ENCODE measurements at places on chromosomes 13 and 19. TPM values are rescaled to one million over a fixed set of nuclear protein-coding genes. Genes with fewer than 3 reads are reported as not detected.

GRCh38 chr19:6464070-6464873 lies at the start of gene CRB3:
Gene CRB3 (plus strand): TSS chr19:6464271. CDS start chr19:6464702, 431 bp downstream.
- H3K27ac ChIP-seq = peak within 1 kb of the TSS; percentile 96
- H3K27me3 ChIP-seq = no peaks in the 10 kb centered on the region
- no peaks in the 10 kb centered on the region for H3K36me3 ChIP-seq
- peak; percentile 96 for DNase-seq
- H3K4me3 ChIP-seq = peak within 1 kb of the TSS; percentile 75

The FFAR1 gene
- total RNA-seq = not detected

DNA sequence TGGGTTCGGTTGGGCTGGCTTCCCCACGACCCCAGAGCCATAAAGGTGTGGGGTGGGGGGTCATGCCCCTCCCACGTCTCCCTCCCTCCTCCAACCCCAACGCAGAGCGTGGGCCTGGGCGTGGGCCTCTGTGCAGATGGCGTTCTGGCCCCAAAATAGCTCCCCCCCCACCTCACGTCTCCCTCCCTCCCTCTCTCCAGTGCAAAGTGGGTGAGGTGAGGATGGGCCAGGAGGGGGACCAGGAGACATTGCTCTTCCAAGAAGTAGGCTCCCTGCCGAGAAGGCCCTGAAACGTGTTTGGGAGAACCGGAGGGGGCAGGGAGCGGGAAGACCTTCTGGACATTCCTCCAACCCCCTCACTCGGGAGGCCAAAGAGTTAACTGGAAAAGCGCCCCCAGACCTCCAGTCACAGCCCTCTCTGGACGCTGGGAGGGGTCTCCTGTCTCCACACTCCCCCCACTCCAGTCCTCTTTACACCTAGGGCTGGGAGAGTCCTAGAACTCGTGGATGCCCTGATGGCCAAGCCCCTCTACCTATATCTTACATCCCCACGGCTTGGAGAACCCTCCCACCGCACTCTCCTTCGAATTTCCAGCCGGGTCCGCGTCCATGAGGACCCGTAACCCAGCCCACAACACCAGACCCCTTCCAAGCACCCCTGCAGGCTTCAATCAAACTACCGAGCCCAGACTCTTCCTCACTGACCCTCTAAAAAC lies 855 bp downstream of the UNC13A start:
- H3K27ac ChIP-seq = no peak overlapping the region
- peaks cover 6% of the 10 kb centered on the region for H3K4me1 ChIP-seq
- H3K4me3 ChIP-seq = no peak overlapping the region
- H3K27me3 ChIP-seq = peaks cover 45% of the 10 kb centered on the region

- no peak overlapping the region for H3K27ac ChIP-seq
- H3K4me1 ChIP-seq = no peaks in the 10 kb centered on the region
- no peak for DNase-seq
- no peaks in the 10 kb centered on the region for H3K36me3 ChIP-seq
- no peaks in the 10 kb centered on the region for H3K27me3 ChIP-seq
Observed at GRCh38 chr13:37277007-37277406, 171.5 kb upstream of the CSNK1A1L start.

DNA sequence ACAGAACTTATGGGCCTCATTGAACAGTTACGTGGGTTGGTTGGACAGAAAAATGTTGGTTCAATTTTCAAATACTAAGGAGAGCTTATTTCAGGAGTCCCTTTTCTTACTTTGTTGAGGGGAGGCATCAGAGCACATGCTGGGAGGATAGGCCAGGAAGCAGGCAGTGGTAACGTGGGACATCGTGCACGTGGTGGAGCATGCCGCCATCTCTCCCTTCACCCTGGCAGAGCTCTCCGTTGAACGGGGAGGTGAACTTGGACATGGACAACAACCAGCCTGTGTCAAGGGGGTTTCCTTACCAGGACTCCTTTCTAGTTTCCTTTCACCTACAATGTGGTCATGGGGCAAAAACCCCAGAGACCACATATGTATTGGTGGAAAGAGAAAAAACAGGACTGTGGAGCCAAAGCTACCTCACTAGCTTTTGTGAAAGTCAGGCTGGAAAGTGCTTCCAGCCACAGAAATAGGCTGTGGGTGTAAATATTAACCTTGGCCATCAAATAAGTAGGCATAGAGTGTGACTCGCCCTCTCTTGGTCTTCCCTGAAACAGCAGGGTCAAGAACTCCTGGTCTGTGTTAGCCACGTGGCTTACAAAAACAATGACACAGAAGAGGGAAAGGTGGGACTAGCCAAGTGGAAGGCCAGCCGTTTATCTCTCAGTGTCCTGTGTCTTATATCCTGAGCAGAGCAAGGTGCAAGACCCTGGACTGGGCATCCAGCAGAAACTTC lies 14.4 kb downstream of the MICOS13 start:
- DNase-seq = no peak
- H3K4me1 ChIP-seq = no peaks in the 10 kb centered on the region
- H3K36me3 ChIP-seq = no peaks in the 10 kb centered on the region
- no peak overlapping the region for H3K4me3 ChIP-seq
- no peaks in the 10 kb centered on the region for H3K27me3 ChIP-seq
- no peak overlapping the region for H3K27ac ChIP-seq

DNA sequence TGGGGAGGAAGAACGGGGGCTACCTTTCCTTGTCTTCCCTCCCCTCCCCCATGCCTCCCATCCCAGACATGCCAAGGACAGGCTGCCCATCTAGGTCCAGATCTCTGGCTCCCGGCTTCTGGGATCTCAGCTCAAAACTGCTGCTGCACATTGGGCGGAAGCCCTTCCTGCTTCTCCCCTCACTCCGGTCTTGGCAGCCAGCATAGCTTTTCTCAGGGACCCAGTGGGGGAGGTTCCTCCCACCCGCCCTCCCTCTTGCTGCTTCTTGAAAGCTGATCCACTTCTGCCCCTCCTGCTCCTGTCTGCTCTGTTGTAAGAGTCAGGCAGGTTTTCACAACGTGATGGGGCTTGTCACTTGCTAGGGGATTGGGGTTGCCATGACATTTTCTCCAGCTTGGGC lies 21.7 kb upstream of the RNF17 start:
- H3K36me3 ChIP-seq = no peaks in the 10 kb centered on the region
- peaks cover 9% of the 10 kb centered on the region for H3K4me1 ChIP-seq
- no peak overlapping the region for H3K4me3 ChIP-seq
- H3K27ac ChIP-seq = no peak overlapping the region

- no peak for DNase-seq
- H3K27ac ChIP-seq = no peak overlapping the region
- H3K27me3 ChIP-seq = no peaks in the 10 kb centered on the region
- H3K4me1 ChIP-seq = no peaks in the 10 kb centered on the region
Observed at GRCh38 chr13:99811067-99811700, 160.4 kb downstream of the ZIC5 start.

DNA sequence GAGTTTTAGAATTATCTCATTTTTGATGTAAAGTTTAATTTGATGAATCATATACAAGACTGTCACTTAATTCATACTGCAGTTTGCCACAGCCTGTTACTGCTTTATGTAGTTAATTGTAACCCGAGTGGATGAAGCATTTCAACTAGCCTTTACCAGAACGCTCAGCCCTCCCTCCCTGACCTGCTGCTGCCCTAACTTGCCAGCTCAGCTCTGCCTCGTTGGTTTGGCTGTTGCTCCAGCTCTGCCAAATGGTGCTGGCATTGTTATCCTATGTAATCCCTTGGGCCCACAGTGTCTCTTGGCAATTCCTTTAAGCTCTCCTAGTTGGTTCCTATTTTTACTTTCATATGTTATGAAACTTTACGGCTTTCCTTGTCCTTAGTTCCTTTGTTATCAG lies 113.3 kb downstream of the LMO7 start:
- no peak overlapping the region for H3K4me3 ChIP-seq
- H3K4me1 ChIP-seq = peaks cover 4% of the 10 kb centered on the region
- no peak overlapping the region for H3K27ac ChIP-seq
- H3K36me3 ChIP-seq = no peaks in the 10 kb centered on the region
- no peaks in the 10 kb centered on the region for H3K27me3 ChIP-seq

The ZNF345 gene
- total RNA-seq = 4.8 TPM

GRCh38 chr19:6226012-6226411 lies 53.8 kb downstream of the MLLT1 start:
- no peak for DNase-seq
- no peak overlapping the region for H3K27ac ChIP-seq
- H3K4me1 ChIP-seq = no peaks in the 10 kb centered on the region
- no peaks in the 10 kb centered on the region for H3K27me3 ChIP-seq
- H3K4me3 ChIP-seq = no peak overlapping the region

The ADGRE1 gene
- not detected for total RNA-seq

The ALDH16A1 gene
- total RNA-seq = 29.9 TPM

GRCh38 chr19:16586991-16587832 lies 15.0 kb upstream of the SLC35E1 start:
- H3K4me3 ChIP-seq = no peak overlapping the region
- no peaks in the 10 kb centered on the region for H3K27me3 ChIP-seq
- H3K36me3 ChIP-seq = no peaks in the 10 kb centered on the region

DNA sequence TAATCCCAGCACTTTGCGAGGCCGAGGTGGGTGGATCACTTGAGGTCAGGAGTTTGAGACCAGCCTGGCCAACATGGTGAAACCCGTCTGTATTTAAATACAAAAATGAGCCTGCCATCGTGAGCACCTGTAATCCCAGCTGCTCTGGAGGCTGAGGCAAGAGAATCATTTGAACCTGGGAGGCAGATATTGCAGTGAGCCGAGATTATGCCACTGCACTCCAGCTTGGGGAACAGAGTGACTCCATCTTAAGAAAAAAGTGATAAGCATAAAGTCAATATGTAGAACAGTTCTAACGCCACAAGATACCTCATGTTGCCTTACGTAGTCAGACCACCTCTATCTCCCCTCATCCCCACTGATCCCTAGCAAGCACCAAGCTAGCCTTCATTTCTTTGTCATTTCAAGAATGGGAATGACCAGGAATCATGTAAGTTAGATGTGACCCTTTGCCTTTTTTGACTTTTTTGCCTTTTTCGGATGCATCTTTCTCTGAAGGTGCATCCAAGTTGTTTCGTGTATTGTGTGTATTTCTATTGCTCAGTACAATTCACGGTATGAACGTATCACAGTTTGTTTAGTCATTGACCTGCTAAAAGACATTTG lies 6.4 kb downstream of the RPL21 start:
- no peak overlapping the region for H3K4me3 ChIP-seq
- no peaks in the 10 kb centered on the region for H3K36me3 ChIP-seq
- H3K4me1 ChIP-seq = peaks cover 10% of the 10 kb centered on the region
- no peak overlapping the region for H3K27ac ChIP-seq

DNA sequence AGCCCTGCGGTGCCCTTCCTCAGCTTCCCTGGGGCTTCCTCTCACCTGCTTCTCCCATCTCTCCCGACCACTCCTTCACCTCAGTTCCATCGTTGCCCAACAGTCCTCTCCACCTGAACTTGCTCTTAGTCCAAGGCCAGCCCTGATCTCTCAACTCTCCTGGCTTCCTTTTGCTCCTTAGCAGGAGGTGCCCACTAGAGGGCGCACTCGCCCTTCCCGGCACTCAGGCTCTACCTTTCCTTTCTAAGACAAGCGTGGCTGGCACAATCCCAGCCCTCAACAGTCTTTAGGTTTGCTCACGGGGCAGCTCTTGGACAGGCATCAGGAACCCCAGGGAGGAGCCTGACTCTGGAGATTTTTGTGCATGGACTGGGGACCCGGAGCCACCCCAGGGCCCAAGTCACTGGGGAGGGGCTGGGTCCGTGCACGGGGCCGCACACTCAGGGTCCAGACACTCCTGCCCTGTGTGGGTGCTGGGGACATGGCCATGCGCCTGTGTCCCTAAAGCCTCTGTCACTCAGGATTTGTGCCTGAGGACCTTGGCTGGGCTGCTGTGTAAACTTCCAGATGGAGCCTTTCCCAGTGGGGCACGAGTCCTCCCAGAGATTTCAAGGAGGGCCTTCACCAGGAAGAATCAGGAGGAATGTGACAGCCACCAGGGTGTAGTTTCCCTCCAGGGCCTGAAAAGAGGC lies 12.1 kb upstream of the CEACAM8 start:
- H3K36me3 ChIP-seq = no peaks in the 10 kb centered on the region
- no peak overlapping the region for H3K27ac ChIP-seq
- no peak overlapping the region for H3K4me3 ChIP-seq
- no peaks in the 10 kb centered on the region for H3K4me1 ChIP-seq
- no peaks in the 10 kb centered on the region for H3K27me3 ChIP-seq

The ZNF599 gene
- 6.0 TPM for total RNA-seq

DNA sequence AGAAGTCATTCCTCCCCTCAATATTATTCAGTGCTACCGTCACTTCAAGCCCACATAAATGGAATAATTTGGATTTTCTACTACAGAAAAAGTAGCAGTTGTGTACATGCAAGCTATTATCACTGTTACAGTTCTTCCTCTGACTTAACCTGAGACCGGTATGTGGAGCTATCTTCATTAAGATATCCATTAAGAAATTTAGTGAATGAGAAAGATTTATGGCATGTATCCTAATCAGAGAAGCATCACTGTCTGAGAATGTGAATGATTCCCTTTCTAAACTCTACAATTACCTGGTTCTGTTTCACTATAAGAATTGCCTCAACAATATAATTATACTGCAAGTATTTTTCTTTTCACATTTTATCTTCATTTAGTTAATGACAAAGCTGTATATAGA lies 278.7 kb downstream of the KLF5 start:
- H3K4me3 ChIP-seq = no peak overlapping the region
- no peaks in the 10 kb centered on the region for H3K36me3 ChIP-seq
- no peak overlapping the region for H3K27ac ChIP-seq
- no peak for DNase-seq
- H3K27me3 ChIP-seq = no peaks in the 10 kb centered on the region
- no peaks in the 10 kb centered on the region for H3K4me1 ChIP-seq

The FCER2 gene
- not detected for total RNA-seq

- no peak overlapping the region for H3K27ac ChIP-seq
- no peak for DNase-seq
- peaks cover 64% of the 10 kb centered on the region for H3K4me1 ChIP-seq
- H3K27me3 ChIP-seq = no peaks in the 10 kb centered on the region
- no peak overlapping the region for H3K4me3 ChIP-seq
Observed at GRCh38 chr19:39157997-39158389, 32.4 kb downstream of the PAK4 start.

The FFAR3 gene
- 1.6 TPM for total RNA-seq

DNA sequence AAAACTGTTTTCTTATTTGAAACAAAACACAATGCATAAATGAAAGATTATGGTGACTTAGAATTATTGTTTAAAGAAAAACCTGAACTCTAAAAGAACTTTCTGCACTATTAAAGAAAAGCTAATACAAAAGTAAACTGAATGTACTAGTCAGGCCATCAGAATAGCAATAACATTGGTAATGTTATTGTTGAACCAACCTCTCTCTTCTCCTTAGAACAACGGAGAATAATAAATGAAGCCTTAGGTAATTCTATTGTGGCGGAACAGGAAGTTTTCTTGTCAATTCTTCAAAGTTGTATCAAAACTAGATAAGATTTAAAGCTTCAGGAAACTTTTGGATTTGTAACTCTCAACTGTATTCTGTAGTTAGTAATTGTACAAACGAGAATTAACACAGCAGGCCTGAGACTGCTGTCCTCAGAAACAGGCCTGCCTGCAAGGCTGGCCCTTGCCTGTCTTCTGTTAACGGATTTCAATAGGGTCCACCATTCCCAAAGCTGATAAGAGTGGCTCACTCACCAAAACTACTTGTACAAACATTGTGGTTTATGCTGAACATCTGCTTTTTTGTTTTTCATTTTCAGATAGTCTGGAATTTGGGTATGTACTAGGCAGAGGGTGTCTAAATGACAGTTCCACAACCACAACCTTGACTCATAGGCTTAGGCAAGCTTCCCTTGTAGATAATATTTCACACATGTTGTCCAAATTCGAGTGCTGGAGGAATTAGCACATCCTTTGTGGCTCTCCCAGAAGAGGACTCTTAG lies 825.8 kb downstream of the GPC5 start:
- H3K4me1 ChIP-seq = peaks cover 21% of the 10 kb centered on the region
- H3K27ac ChIP-seq = peak overlapping the region; percentile 54
- no peaks in the 10 kb centered on the region for H3K36me3 ChIP-seq

- no peaks in the 10 kb centered on the region for H3K4me1 ChIP-seq
- no peak overlapping the region for H3K4me3 ChIP-seq
- DNase-seq = no peak
- H3K27me3 ChIP-seq = peaks cover 10% of the 10 kb centered on the region
- no peak overlapping the region for H3K27ac ChIP-seq
- H3K36me3 ChIP-seq = no peaks in the 10 kb centered on the region
Observed at GRCh38 chr19:45477186-45477585, 9.4 kb downstream of the FOSB start.

The CGB3 gene
- 1.1 TPM for total RNA-seq
